Memory B cell (primary cell): ENCODE measurements at places on chromosomes 5 and 9.

DNA sequence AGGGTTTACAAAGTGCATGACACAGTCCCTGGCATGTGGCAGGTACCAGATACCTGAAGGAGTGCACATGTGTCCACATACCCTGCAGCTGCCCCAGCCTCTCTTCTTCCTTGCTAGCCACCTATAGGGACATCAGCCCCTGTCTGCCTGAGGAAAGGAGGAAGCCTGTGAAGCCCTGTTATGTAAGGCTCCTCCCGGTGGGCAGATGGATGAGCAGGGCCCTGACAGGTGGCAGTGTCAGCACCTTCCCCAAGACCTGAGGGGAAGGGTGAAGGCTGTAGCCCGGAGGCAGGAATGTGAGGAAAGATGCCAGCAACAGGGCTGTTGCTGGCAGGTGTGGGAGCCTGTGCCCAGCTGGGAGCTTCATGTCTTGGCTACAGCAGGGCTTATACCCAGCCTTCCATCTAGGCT is 21.7 kb downstream of the TCF7 start:
- no peak for DNase-seq

- DNase-seq = peak; percentile 18
These were observed 1.6 kb downstream of the ELL2 start for GRCh38 chr5:95959888-95960666.

DNA sequence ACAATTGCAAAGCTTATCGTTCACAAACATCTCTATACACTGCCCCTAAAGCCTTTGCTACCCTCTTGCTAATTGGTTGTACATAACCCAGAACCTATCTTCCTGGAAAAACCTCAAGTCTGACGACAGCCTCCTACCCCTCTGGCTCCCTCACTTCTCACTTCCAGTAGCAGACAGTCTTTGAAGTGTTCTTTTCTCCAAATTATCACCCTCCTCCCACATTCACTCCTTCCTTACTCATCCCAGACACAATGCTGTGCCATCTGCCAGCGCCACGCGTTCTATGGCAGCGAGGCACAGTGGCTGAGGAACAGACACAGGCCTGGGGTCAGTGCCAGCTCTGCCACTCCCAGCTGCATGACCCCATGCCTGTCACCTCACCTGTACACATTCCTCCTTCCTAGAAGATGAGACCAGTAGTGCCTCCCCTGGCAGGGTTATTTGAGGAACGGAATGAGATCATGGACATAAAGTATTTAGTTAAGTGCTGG is 27.7 kb downstream of the CLTA start:
- no peak for DNase-seq

DNA sequence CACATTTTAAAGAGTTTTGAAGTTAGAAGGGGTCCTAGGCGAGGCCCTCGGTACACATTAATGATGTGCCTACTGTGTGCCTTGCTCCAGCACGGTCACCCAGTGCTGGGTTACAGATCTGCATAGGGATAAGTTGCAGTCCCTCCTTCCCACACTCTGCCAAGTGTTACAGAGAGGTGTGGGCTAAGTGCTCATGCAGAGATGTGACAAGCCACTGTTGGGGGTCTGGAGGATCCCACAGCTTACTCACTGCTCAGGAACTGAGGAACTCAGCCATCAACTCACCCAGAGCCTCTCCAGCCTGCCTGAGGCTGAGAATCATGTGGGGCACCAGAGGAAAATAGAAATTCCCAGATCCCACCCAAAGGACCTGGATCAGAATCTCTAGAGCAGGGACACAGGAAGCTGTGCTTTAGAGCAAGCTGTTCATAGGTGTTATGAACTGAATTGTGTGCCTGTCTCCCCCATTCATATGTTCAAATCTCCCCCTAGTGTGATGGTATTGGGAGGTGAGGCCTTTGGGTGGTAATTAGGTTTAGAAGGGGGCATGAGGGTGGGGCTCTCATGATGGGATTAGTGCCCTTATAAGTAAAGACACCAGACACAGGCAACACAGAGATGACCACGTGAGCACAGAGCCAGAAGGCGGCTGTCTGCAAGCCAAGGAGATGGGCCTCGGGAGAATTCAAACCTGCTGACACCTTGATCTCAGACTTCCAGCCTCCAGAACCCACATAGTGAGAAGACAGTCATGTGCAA is 164.1 kb downstream of the HSD17B3 start:
- DNase-seq = no peak

GRCh38 chr5:89735082-89735481 is 674.5 kb downstream of the CETN3 start:
- DNase-seq = no peak

DNA sequence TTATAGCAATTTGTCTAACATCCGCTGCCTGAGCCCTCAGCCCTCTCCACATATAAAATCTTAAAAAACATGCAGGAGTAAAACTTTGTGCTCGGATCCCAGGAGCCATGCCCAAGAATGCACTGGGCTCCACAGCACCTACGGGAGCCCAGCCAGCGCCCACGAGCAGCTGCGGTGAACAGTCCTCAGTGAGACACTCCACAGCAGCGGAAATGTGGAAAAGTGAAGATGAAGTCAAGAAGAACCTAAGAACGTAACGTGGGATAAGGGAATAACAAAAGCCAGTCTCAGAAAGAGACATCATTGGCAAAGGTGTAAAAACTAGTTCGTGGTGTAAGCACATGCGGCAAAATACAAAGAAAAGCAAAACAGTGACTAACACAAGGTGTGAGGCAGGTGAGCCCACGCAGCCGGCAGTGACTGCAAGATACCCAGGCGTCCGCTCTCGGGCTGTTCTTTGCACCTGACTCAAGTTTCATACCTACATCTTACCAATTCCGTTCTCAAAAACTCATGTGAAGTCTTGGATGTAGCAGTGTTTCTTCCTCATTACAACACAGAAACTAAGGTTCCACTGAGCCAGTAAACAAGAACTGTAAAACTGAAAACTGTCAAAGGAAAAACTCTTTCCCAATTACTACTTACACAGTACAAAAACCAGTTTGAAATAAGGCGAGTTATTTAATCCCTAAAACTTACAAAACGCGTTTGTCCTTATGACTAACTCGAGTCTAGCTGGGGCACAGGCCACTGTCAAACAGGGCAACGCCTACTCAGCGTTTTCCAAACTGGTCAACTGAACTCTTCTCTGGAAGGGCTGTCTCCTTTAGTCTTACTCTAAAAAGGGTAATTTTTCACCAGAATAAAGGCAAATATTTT is 1.7 kb downstream of the CAMSAP1 start:
- no peak for DNase-seq
